Lung microvascular endothelial cell (primary cell): ENCODE measurements at places on chromosomes 5 and 9.

DNA sequence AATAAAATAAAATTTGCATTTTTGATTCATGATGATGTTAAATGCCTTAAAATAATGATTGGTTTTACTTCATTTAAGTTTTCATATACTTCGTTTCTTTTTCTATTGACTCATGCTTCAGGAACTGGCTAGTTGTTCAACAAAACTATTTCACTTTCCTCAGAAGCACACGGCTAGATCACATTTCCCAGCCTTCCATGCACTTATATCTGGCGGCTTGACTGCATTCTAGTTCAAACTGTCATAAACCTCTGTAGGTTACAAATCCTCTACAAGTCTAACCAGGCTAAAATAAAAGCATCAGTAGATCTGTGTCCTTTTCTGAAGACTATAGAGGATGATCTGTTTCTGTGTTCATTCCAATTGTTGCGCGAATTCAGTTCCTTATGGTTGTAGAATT is 46.3 kb upstream of the CNTLN start:
- no peak for DNase-seq

DNA sequence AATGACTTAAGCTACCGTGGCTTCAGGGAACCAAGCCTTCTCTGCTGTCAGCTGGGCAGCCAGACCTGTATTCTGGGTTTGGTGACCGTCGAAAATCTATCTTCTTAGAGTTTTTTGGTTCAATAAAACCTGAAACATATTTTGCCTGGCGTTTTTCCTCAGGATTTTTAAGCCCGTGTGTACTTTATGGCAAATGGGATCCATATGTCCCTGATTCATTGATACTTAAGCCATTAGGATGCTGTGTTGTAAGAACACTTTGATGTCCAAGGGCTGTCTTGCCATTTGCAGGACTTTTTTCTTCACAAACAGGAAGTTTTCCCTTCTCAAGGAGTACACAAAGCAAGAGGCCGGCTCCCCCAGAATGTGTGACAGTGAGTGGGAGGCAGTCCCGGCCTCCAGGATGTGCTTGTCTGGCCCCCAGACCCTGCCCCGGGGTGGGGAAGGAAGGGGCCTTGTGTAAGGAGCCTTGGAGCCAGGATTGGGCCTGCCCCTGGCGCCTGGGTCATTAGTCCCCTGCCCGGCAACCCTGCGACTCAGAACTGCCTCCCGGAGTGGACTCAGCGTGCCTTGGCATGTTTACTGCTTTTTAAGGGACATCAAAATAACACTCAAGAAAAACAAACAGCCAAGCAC is 83.4 kb upstream of the SMIM23 start:
- DNase-seq, result no peak

DNA sequence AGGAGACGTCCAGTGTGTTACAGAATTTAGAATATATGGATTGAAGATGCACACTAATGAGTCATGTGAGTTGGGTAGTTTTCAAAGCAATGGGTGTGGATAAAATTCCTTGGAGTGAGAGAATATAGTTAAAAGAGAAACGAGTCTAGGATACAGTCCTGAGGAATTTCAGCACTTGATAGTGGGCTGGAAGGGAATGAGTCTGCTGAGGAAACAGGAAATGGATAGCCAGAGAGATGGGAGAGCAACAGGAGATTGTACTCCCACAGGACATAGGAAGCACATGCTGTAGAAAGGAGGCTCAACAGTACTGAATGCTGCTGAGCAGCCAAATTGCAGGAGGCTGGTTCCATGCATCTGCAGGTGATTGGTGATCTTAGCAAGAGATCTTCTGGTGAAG is 68.1 kb downstream of the FBN2 start:
- no peak for DNase-seq

GRCh38 chr5:42268630-42269029 is 154.6 kb upstream of the GHR start:
- DNase-seq, result no peak

- DNase-seq, result no peak
Measured at GRCh38 chr9:127497656-127498290, 46.5 kb downstream of the LRSAM1 start.

GRCh38 chr5:102528600-102528999 is 29.8 kb upstream of the SLCO6A1 start:
- DNase-seq, result no peak

DNA sequence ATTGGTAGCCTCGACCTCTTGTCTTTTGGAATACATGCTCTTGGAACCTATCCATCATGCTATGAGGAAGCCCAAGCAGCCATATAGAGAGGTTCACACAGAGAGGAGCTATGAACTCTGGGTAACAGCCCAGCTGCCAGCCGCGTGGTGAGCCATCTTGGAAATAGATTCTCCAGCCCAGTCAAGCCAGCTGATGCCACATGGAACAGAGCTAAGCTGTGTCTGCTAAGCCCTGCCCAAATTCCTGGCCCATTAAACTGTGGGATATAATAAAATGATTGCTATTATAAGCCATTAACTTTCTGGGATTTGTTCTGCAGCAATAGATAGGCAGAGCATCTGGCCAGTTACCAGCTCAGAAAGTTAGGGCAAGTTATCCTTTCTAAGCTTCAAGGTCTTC is 4.9 kb upstream of the PRUNE2 start:
- no peak for DNase-seq
